ENCODE measurements at places on chromosomes 5 and 9. TPM values are rescaled to one million over a fixed set of nuclear protein-coding genes. Genes with fewer than 3 reads are reported as not detected.

The FRRS1L gene
- 20.4 TPM for polyA plus RNA-seq

The NKD2 gene
- 7.2 TPM for polyA plus RNA-seq

The HARS1 gene
- polyA plus RNA-seq: 80.2 TPM

The REEP2 gene
- polyA plus RNA-seq: 177 TPM

The DOCK8 gene
- polyA plus RNA-seq: not detected

The SCGB3A2 gene
- not detected for polyA plus RNA-seq

The SPINK13 gene
- not detected for polyA plus RNA-seq

The SMIM33 gene
- not detected for polyA plus RNA-seq

The SPINK6 gene
- polyA plus RNA-seq: not detected

The PCYOX1L gene
- polyA plus RNA-seq: 19.5 TPM

The HAVCR2 gene
- polyA plus RNA-seq: 1.1 TPM

The PRRX2 gene
- not detected for polyA plus RNA-seq

The CSF1R gene
- polyA plus RNA-seq: not detected

The FBP2 gene
- not detected for polyA plus RNA-seq

The FAM153A gene
- not detected for polyA plus RNA-seq

The PLAC8L1 gene
- polyA plus RNA-seq: 1.2 TPM

The UQCRQ gene
- polyA plus RNA-seq: 444 TPM

The MATR3 gene
- 920 TPM for polyA plus RNA-seq

The CCDC69 gene
- not detected for polyA plus RNA-seq

The ANKRD20A1 gene
- polyA plus RNA-seq: 0.46 TPM

The DIRAS2 gene
- polyA plus RNA-seq: 26.7 TPM

The NOP16 gene
- 29.9 TPM for polyA plus RNA-seq

The ZNF618 gene
- 7.1 TPM for polyA plus RNA-seq

The PCDHB3 gene
- 4.9 TPM for polyA plus RNA-seq

The ELAVL2 gene
- 106 TPM for polyA plus RNA-seq

The SQSTM1 gene
- polyA plus RNA-seq: 64.5 TPM

The CATSPER3 gene
- 0.80 TPM for polyA plus RNA-seq

The SWI5 gene
- 43.0 TPM for polyA plus RNA-seq

The FGF1 gene
- not detected for polyA plus RNA-seq

The ANXA6 gene
- 27.5 TPM for polyA plus RNA-seq
